GM13976 (cell line): ENCODE measurements at places on chromosomes 7 and 10.

GRCh38 chr10:44636625-44637024 lies 251.7 kb upstream of the CXCL12 start:
- no peak for DNase-seq

DNA sequence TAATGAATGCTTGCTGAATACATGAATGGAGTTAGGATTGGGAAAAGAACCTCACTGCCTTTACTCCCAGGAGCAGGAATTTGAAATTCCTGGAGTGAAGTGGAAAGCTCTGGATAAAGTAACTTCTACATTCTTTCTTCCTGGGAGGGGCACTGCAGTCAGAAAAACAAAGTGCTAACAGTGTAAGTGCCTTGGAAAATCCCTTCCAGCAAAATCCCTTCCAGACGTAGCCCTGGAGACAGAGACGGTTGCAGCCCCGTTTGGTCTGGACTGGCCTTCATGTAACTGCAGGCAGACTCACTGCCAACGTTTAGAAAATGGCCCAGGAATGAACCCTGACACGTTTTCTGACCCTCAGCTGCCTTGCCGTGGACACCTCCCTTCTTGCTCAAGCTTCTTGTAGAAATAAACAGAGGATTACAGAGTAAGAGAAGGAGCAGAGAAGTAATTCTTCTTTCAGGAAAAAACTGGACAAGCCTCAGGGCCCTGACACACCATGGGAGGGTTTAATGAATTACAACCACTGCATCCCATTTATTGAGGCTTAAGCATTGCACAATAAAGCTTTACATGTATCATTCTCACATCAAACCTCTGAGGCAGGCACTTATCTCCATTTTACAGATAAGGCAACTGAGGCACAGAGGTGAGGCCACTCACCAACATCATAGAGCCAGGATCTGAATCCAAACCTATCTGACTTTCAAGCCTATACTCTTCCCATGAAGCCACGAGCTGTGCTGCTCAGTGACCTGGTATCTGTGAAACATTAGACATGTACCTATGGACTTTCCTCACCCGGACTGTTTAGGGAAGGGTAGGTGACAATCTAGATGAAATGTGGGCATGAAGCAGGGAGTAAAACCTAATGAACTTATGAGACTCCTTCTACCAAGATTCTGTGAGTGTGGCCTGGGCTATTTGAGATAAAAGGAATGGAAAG lies 7.8 kb downstream of the ITPRIP start:
- no peak for DNase-seq

- DNase-seq: no peak
Observed at GRCh38 chr7:41977151-41977651, 259.8 kb downstream of the GLI3 start.

DNA sequence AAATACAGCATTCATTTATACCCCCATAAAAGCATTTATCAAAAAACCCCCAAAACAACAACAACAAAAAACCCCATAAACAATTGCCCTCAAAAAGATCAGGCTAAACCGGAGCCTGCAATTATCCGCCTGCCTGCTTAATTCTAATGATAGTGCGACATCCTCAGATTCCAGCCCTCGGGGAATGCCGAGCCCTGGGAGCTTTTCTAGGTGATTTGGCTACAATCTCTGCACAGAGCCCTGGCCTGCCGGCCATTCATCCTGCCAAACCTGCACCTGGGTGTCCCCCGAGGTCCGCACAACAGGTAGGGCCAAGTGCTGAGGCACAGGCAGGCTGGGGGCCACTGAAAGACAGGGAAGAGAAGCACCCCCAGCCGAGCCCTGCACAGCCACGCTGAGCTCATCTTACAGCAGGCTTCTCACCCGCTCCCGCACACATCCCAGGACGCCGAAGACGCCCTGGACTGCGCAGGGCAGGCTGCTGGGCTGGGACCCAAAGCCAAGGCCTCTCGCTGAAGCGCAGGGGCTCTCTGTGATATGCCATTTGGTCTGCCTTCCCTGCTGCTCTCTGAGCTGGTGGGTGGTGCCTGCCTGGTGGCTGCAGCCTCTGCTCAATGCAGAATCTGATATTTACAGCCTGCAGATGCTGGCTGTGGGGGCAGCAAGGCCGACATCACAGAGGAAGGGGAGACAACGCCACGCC lies 57.5 kb downstream of the CAMK2B start:
- DNase-seq: no peak

- no peak for DNase-seq
Observed at GRCh38 chr7:26198133-26198780, 2.3 kb downstream of the HNRNPA2B1 start.

DNA sequence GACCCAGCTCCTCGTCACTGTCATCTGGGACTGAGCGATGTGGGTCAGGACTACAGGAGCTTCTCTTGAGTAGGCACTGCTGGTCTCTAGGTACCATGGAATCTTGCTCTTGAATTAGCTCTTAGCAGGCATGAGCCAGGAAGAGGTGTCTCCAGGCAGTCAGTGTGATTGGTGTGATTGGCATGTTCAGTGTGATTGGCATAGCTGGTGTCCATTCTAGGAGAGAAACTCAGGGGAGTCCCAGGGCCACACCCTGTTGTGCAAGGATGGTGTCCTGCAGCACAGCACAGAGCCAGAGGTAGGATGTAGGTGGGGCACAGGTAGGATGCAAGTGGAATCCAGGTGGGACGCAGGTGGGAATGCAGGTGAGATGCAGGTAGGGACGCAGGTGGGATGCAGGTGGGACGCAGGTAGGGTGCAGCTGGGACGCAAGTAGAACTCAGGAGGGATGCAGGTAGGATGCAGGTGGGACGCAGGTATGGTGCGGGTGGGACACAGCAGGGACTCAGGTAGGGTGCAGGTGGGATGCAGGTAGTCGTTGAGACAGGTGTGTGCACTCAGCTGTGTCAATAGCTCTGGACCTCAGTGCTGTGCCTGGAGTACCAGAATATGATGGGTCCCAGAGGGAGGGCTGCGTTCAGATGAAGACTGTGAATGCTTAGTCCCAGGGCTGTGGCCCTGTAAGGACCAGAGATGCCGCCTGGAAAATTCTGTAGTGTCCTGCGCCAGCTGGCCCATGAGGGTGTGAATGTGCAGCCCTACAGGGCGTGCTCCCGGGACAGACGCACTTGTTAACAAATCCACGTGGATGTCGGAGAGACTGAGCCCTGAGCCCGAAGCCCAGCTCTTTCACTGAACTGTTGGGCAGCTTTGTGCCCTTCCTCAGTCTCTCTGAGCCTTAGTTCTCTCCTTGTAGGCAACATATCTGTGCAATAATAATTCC lies 248.2 kb upstream of the PITRM1 start:
- no peak for DNase-seq

GRCh38 chr10:81548160-81548559 lies 326.8 kb upstream of the NRG3 start:
- DNase-seq: no peak

GRCh38 chr7:138167869-138168296 lies 91.6 kb downstream of the AKR1D1 start:
- no peak for DNase-seq

- no peak for DNase-seq
Observed at GRCh38 chr7:47300472-47301104, 281.3 kb downstream of the TNS3 start.

- DNase-seq: no peak
Observed at GRCh38 chr10:100620087-100620835, 84.5 kb downstream of the HIF1AN start.
